Thyroid gland (tissue), 4 donors: ENCODE measurements at places on chromosomes 3 and 15. TPM values are rescaled to one million over a fixed set of nuclear protein-coding genes. Genes with fewer than 3 reads are reported as not detected.

GRCh38 chr3:181328346-181328745 is 338.8 kb upstream of the DNAJC19 start:
- DNase-seq, result no peak

DNA sequence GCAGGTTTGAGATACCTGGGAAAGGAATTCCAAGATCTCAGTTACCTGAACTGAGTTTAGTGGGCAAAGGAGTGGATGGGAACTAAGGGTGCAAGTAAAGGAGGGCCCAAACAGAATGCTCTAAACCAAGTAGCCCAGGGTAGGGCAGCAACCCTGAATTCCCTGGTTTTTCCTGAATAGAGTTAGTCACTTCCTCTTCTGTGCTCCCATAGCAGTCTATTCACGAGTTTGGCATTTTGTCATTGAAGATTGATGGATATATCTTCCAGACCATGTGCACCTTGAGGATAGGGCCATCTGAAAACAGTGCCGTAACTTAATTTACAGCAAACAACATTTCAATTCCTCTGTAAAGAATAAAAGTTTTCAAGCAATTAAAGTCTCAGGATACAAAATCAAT is 18.5 kb upstream of the PTX3 start:
- no peak for DNase-seq

GRCh38 chr15:63469190-63469589 is 35.2 kb upstream of the USP3 start:
- DNase-seq, result no peak

- no peak for DNase-seq
Measured at GRCh38 chr3:135803028-135803692, 162.4 kb upstream of the PPP2R3A start.

- DNase-seq, result peak; percentile 65
Measured at GRCh38 chr3:54822206-54822605, 105.7 kb downstream of the LRTM1 start.

DNA sequence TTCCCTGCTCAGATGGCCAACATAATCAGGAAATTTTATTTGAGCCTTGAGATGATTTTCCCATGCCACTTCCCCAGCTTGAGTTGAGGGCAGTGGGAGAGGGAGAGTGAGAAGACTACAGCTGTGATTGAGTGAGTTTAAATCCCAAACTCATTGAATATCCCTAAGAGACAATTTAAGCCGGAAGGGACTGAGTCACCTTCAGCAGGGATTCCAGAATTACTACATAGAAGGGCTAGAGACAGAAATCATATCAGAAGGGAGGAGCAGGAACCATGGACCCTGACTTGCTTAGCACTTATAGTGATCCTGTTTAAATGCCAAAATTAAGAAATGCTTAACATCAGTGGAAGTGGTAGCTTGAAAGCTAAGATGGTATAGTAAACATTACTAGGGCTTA is 312.2 kb upstream of the SLCO3A1 start:
- DNase-seq, result no peak

DNA sequence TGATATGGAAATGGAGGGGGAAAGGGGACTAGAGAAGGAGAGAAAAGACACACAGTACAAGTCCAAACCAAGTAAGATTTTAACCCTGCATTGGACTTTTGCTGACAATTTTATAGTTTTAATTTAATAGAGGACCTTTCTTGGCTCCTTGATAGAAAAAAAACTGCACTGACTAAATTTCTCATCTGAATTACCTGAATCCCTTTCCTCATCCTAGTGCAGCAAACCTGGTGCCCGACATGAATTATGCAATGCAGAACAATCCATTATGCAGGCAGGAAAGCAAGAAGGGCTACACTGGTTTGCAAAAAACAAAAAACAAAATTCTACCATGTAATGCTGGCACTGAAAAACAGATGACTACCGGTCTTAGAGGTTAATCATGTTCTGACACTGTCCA is 15.5 kb downstream of the MAGI1 start:
- no peak for DNase-seq

DNA sequence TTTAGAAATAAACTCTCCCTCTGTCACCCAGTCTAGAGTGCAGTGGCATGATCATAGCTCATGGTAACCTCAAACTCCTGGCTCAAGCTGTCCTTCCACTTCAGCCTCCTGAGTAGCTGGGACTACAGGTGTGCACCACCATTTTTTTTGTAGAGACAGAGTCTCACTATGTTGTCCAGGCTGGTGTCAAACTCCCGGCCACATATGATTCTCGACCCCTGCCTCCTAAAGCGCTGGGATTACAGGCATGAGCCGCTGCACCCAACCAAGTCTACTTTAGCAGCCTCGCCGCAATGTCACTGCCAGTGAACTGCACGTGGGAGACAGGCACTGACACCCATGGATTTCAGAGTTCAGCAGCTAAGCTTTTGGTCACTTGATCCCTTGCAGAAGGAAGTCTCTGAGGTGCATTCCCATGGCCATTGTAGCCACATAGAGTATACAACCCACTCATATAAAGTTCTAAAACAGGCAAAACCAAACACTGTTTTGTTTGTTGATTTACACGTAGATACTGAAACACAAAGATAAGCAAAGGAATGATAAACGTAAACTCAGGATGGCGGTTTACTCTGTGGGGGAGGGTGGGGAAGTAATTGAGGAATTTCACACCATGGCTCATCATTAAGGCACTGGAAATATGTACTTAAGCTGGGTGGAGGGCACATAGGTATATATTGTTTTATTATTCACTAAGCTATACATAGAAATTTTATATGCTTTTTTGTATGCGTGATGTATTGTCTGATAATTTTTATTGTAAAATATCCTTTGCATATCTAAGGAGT is 115.0 kb downstream of the MEX3B start:
- DNase-seq, result no peak

DNA sequence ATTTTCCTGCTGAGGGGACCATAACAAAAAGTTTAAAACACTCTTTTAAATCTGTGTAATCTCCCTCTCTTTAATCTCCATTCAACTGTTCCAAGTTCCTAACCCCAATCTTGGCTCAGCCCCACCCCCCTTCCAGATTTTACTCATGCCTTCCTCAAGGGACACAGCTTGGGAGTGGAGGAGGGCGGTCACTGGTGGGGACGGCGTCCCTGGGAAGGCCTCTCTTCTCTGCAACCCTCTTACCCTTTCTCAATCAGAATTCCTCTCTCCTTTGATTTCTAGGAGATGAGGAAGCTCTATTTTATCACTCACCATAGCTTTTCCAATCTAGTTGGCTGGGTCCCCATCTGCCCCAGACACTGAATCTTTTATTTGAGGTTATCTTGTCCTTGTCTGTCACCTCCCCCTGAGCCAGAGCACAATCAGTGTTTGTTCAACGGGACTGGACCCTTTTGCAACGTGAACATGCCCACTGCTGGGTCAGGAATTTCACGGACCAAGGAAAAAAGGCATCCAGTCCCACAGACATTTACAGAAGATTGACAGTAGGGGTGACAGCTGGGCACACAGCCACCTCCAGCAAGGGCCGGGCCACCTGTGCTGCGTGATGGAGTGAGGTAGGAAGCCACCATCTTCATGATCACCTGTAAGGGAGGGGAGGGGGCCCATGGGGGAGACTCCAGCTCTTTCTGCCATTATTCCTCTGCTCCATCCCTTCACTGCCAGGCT is 84.0 kb upstream of the HERC1 start:
- no peak for DNase-seq

- peak; percentile 72 for DNase-seq
Measured at GRCh38 chr15:98076021-98076816, 115.7 kb downstream of the ARRDC4 start.

DNA sequence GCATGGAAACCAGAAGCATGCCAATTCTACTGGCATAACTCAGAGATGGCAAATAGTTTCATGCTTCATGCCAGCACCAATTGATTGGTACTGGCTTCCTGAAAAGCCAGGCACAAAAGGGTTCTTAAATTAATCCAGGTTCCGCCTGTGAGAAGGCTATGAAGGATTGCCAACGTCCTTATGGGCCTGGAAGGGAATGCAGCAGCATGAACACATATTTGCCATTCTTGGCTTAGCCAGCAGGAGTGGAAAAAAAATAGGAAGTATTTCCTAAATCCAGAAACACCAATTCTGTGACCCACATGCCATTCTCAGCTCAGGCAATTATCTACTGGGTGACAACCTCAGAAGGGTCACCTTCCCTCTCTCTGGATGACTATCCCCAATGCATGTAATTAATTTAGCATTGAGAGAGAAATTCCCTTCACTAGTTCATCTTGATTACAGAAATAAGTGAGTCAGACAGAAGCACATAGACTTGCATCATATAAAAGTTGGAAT is 36.0 kb downstream of the ADAMTS9 start:
- DNase-seq, result no peak

GRCh38 chr3:32817558-32818228 is at the start of gene TRIM71:
Gene TRIM71 (plus strand): TSS chr3:32817997. CDS start chr3:32818081, 84 bp downstream.
- no peak for DNase-seq

DNA sequence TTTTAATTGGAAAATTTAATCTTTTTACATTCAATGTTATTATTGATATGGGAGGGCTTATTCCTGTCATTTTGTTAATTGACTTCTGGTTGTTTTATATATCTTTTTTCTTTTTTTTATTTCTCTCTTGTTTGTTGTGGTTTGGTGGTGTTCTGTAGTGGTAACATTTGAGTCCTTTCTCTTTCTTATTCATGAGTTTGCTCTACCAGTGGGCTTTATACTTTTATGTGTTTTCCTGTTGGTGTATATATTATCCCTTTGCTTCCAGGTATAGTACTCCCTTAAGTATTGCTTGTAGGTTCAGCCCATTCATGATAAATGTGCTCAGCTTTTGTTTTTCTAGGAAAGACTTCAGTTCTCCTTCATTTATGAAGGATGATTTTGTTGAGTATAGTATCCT is 57.6 kb downstream of the GALK2 start:
- no peak for DNase-seq

DNA sequence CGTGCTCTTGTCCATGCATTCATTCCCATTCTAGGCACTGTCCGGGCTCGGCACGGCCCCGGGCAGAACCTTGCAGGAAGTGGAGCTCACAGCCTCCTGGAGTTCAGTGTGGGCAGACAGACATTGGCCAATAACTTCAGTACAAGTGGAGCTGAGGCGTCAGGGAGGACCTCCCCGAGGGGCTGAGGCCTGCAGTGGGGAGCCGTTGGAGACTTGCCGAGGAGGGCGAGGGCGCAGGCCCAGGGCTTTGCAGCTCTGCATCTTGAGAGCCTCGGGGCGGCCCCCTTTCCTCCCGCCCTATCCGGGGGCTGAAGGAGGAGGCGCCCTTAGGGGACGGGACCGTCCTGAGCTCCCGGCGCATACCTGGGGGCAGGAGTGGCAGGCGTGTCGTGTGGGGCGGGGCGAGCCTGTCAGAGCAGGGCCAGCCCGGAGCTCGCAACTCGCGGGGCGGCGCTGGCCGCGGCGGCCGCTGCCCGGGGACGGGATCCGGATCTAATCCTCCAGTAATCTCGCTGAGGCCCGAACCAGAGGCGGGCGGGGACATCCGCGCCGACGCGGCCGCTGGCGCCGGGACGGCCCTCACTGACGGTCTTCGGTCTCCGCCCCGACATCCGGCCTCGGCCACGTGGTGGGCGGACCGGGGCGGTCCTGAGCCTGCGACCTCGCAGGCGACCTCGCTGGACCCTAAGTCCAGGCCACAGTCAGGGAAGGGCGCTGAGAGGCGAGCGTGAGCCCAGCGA is at the start of gene ACY1:
TSS of gene ACY1 (plus strand) at position 698 of the 740 bp plus-strand sequence. CDS start 530 bp downstream, outside the sequence.
- DNase-seq, result peak; percentile 95

- DNase-seq, result no peak
Measured at GRCh38 chr3:22979581-22979980, 223.5 kb upstream of the UBE2E2 start.

DNA sequence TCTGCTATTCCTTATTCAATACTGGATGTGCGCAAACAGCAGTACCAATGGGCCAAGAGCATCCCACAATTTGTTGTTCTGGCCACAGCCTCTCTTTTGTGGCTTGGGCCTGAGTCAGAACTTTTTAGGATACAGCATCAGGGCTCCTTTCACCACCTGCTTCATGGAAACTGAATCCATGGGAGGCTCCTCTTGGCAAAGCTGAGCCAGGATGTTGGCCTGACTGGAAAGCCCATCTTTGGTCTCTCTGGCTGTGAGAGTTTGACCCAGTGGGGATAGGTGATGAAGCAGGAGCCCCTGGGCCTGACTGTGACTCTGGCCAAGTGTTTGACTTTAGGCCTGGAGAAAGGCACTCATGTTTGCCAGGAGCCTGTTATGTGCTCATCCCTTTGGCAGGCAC is 27.6 kb downstream of the IL16 start:
- DNase-seq, result no peak

- no peak for DNase-seq
Measured at GRCh38 chr3:196120291-196120951, 38.5 kb upstream of the TFRC start.

DNA sequence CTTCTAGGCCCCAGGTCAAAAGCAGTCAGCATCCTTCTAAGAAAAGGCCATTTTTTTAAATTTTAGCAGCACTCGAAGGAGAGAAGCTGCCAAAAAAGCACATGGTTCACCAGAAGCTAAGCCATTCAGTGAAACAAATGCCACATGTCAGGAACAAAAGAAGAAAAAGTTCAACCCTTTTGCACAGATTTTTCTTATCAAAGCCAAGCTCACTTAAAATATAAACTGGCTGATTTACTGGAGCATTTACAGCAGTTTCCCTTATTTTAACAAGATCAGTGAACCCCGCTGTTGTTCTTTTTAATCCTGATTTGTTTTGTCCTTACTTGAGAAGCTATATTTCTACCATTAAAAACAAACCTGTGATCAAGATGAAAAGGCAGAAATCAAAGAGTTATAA is 46.5 kb upstream of the SYNPR start:
- DNase-seq, result no peak

- no peak for DNase-seq
Measured at GRCh38 chr15:42133356-42133755, 23.1 kb downstream of the PLA2G4F start.

- DNase-seq, result no peak
Measured at GRCh38 chr3:146077181-146077580, 83.8 kb downstream of the PLOD2 start.

DNA sequence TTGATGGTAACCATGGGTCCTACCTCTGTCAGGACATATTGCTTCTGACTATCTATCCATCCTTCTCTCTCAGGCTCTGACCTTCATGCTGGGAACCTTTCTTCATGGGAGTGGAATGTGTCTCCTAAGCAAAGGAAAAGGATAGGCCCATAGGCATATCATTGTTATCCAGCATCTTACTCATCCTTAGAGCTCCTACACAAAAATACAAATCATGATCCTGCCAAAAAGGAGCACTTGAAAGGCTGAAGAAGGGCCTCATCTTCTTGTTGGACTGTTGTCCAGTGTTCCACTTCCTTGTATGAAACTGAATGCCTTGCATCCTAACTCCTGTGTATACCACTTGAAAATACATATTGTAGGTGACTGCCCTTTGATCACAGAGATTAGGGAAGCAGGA is 96.1 kb upstream of the SOX2 start:
- no peak for DNase-seq

The CHRNA5 gene
- total RNA-seq, result not detected

The SH2D7 gene
- total RNA-seq, result not detected

The SPTBN5 gene
- total RNA-seq, result 0.40 TPM

The PRR20G gene
- not detected for total RNA-seq

The SYNM gene
- total RNA-seq, result 24.8 TPM
